ENCODE measurements at places on chromosomes 7 and 10.

- DNase-seq = no peak
Measured at GRCh38 chr10:14499601-14499904, 168.8 kb upstream of the FRMD4A start.

- no peak for DNase-seq
Measured at GRCh38 chr10:126959906-126960685, 54.9 kb downstream of the DOCK1 start.

DNA sequence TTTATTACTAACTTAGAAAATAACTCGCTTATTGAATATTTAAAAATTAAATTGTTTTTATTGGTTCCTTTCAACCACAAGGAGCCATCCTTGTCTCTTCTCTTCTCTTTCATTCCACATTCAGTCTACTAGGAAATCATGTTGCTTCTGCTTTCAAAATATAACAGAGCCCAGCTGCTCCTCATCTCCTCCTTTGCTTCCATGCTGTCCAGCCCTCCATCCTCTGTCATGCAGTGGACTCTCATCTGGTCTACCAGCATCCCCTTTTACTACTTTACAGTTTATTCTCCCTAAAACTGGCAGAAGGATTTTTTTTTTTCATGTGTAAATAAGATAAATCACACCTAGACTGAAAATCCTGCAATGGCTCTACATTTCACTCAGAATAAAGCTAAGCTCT lies 198.2 kb upstream of the CSTF2T start:
- DNase-seq = no peak

DNA sequence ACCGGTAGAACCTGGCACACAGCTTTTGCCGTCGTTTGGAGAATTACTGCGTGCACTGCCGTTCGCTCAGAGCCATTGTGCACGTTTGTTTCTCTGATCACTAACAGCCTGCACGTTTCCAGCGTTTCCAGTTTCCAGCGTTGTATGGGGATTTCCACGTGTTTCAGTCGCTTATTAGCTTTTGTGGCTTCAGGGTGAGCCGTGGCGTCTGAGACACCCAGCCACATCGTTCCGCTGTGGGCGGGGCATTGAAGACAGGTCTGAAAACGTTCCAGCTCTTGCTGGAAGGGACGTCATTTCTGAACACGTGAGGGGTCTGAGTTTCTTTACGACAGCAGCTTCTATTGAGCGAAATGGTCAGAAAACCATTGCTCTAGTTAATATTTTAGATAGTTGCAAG lies 164.8 kb downstream of the DNAJB6 start:
- DNase-seq = no peak

- no peak for DNase-seq
Measured at GRCh38 chr7:139732471-139733167, 45.2 kb downstream of the HIPK2 start.

DNA sequence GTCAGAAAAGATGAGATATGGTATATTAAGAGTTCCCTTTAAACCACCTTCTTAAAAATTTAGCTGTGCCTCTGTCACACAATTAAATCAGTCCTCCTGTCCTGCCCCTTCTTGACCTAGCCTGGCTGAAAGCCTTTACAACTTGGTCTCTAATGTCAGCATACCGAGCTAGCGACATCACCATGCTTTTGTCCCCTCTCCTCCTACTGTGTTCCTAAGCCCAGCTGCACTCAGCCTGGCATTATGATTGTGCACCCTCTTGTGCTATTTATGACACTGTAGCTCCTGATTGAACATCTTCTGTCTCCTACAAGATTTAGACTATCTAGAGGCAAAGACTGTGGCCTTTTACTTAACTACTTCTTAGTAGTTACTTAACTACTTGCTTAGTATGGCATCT lies 29.2 kb downstream of the TDRD1 start:
- no peak for DNase-seq

DNA sequence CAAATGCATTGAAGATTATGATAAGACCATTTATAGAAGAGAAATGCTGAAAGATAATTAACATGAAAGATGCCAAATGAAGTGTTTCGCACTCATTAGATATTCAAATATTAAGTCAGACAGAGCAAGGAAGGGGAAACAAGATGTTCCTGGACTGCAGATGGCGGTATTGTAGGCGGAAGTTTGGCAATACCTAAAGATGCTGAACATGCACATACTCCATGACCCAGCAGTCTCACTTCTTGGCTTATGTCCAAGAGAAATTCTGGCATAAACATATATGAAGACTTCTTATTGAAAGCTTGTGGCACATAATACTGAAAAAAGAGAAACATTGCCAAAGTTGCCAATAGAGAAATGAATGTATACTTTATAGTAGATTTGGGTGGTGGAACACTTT lies 325.4 kb upstream of the SEMA3C start:
- no peak for DNase-seq

GRCh38 chr10:46514431-46514861 lies 42.0 kb downstream of the GPRIN2 start:
- no peak for DNase-seq

- no peak for DNase-seq
Measured at GRCh38 chr10:112209684-112210131, 26.1 kb upstream of the GPAM start.

GRCh38 chr10:72322280-72323058 lies 32.2 kb downstream of the DNAJB12 start:
- DNase-seq = no peak

GRCh38 chr10:77591238-77591880 lies 46.2 kb downstream of the KCNMA1 start:
- no peak for DNase-seq

- no peak for DNase-seq
Measured at GRCh38 chr10:132332433-132332754, 401 bp downstream of the LRRC27 start.

DNA sequence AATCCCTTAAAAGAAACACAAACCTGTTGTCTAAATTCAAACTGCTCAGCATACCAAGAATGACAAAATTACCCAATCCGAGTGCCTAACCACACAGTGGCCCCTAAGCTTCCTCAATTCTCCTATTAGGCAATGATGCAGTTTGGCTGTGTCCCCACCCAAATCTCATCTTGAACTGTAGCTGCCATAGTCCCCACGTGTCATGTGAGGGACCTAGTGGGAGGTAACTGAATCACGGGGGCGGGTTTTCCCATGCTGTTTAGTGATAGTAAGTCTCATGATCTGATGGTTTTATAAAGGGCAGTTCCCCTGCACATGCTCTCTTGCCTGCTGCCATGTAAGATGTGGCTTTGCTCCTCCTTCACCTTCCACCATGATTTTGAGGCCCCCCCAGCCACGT lies 21.9 kb downstream of the PSAP start:
- no peak for DNase-seq

- DNase-seq = no peak
Measured at GRCh38 chr10:3747248-3747960, 37.6 kb downstream of the KLF6 start.

- no peak for DNase-seq
Measured at GRCh38 chr7:38558761-38559345, 72.3 kb downstream of the AMPH start.

GRCh38 chr10:6048281-6049030 lies 13.7 kb downstream of the IL2RA start:
- no peak for DNase-seq

- no peak for DNase-seq
Measured at GRCh38 chr10:23371073-23371472, 26.5 kb upstream of the C10orf67 start.

DNA sequence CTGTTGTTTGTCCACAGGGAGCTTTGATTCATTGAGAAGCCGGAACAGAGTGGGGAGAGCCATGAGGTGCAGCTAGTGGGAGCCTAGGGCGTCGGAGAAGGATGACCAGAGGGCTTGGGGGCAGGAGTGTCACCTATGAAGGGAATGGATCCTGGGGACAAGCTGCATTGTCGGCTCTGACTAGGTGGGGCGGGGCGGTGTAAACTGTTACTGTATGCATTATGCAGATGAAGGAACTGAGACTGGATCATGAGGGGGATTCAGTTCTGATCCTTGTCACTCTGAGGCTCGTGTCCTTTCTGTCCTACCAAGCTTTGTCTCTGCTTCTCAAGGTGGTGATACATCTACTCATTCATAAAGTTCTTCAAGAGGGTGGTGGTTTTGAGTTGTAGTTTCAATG lies 39.9 kb upstream of the MMD2 start:
- no peak for DNase-seq

GRCh38 chr10:56123247-56123646 lies 237.8 kb downstream of the ZWINT start:
- no peak for DNase-seq

DNA sequence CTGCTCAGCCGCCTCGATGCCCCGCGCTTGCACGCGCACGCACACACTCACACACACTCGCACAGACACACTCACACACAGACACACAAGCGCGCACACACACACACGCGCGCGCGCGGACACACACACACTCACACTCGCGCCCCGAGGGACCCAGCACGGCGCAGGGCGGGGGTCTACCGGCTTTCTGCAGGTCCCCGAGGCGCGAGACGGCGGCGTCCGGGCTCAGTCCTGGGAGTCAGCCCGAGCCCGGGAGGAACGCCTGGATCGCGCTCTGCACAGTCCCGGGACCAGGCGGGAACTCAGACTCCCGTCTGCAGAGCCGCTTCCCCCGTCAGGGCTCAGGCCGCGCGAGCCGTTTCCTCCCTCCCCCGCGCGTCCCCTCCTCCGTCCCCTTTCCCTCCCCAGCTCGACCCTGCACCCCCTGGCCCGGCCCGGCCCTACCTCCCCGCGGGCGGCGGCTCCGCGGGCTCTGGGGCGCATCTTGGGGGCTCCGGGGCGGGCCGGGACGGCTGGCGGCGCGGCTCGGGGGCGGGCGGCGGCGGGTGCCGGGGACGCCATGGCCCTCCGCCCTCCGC lies 464 bp downstream of the DENND2A start:
- DNase-seq = no peak

DNA sequence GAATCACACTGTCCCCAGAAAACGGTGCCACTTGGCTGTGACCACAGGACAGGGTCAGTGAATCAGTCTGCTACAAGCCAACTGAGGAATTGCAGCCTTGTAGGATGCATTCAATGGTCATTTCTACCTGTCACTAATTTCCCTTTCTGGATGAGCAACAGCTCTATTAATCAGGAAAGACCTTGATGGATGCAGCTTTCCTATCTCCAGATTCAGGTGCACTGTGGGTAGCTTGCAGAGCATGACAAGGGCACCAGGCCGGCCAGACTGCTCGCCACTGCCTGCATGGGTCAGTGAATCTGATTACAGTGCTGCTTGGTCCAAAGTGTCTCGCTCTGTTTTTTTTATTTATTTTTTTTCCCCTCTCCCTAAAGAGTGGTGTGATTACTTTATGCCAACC lies 506.8 kb upstream of the AUTS2 start:
- DNase-seq = no peak

DNA sequence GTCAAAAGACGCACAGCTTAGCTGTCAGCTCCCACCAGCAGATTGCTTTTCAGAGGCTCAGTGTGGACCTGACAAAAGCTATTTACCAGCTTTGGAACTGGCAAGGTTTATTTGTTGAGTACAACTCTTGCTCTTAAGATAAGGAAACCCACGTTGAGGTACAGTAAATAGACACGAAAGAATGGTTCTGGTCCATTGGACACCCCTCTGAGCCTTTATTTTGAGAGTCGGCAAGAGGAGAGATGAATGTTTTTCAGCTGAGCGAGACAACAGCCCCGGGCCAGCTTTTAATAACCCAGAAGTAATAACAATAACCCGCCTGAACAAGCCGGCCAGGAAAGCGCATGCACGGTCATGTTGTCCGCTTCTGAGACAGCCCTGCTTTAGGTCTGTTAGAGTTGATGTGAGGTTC lies 49.0 kb downstream of the WNT2 start:
- no peak for DNase-seq

DNA sequence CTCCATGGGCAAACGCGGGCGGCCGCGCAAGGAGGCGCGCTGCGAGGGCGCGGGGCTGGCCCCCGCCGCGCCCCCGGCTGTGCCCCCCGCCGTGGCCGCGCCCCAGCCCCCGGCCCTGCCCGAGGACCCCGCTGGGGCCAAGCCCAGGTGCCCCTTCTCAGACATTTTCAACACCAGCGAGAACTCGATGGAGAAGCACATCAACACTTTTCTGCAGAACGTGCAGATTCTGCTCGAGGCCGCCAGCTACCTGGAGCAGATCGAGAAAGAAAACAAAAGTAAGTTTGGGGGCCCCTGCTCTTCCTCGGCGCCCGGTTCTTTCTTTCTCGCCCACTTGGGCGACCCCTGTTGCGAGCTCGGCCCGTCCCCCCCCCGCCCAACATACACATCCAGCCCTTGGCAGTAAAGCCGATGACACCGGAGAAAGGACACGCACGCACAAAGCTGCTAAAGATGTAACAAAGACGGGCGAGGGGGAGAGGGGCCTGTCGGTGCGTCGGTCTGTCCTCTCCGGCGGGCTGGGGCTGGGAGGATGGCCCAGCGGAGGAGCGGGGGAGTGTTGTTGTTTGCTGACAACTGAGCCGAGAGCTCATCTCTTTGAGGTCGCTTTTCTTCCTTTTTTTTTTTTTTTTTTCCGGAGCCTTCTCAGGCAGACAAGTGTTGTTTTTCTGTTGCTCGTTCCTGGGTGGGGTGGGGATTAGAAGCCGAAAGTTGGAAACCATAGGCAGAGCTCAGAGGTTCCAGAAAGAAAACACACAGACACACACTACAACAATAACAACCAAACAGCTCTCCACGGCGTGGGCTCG lies 604 bp downstream of the MXI1 start:
- DNase-seq = no peak

GRCh38 chr10:72086466-72087391 lies 1.6 kb downstream of the SPOCK2 start:
- DNase-seq = no peak

DNA sequence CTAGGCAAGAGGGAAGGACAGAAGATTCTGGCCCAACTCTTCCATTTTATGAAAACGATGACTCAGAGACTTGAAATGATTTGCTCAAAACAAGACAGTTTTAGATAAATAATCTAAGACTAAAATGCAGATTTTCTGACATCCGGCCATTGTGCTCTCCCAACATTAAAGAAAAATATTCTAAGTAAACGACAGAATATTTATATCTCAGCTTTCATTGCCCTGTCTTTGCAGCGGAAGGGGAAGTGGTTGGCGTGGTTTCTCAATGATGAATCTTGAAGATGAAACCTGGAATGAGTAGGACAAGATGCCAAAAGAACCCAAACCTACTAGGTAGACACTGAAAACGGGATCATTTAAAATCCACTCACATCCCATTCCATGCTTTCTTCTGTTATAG lies 28.9 kb upstream of the NPY start:
- no peak for DNase-seq

GRCh38 chr7:127792528-127793342 lies 140.7 kb downstream of the SND1 start:
- DNase-seq = no peak

GRCh38 chr7:121521711-121522400 lies 125.7 kb upstream of the FAM3C start:
- no peak for DNase-seq

Measured in stimulated activated CD8-positive, alpha-beta memory T cell treated with anti-CD3 and anti-CD28 coated beads, Interleukin-15, amount 100 ng/mL, for 4 hours (primary cell).